ENCODE measurements at places on chromosomes 12 and 14.

GRCh38 chr14:68476212-68477109 lies 316.4 kb downstream of the ZFP36L1 start:
- DNase-seq: no peak

- DNase-seq: no peak
These were observed 101.3 kb downstream of the ASCL4 start for GRCh38 chr12:107875786-107876185.

- DNase-seq: no peak
These were observed 589 bp upstream of the ZNF219 start for GRCh38 chr14:21098892-21099595.

DNA sequence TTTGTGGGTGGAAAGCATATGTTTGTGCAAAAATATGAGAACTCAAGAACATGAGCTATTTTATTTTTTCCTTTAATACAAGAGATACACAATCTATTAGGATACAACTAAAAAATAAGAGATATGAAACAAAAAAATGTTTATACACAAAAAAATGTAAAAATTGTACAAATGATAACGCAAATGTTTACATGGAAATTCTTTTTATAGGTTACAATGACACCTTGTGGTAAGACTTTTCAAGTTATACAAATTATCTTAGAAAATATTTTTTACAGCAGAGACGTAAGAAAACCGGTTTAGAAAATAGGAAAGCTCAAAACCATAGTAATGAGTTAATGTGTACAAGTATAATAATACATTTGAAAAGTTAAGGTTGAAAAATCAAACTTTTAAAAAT lies 25.5 kb downstream of the CEP83 start:
- DNase-seq: no peak
